ENCODE measurements at places on chromosomes 4 and X.

GRCh38 chrX:21975812-21976211 lies 35.3 kb downstream of the SMS start:
- DNase-seq = no peak

GRCh38 chr4:79358438-79358837 lies 32.6 kb upstream of the NAA11 start:
- DNase-seq = no peak

- DNase-seq = no peak
Observed at GRCh38 chr4:136395212-136395722, 1137.0 kb downstream of the PCDH18 start.

DNA sequence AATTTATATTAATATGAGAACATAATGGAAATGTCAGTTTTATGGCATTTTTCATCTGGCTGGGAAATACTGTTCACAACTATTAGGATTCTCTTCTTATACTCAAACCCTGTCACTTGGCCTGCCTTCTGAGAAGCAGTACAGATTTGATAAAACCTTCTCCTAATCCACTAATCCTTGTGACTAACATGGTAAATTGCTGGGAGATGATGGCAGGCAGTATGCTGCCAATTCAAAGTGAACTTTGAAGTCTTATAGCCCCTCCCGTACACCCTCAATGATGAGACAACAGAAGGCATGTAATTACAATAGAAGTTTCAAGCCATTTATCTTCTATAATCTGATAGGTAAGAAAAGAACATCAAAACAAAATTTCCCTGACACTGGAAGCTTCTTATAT lies 36.9 kb downstream of the PAQR3 start:
- no peak for DNase-seq

DNA sequence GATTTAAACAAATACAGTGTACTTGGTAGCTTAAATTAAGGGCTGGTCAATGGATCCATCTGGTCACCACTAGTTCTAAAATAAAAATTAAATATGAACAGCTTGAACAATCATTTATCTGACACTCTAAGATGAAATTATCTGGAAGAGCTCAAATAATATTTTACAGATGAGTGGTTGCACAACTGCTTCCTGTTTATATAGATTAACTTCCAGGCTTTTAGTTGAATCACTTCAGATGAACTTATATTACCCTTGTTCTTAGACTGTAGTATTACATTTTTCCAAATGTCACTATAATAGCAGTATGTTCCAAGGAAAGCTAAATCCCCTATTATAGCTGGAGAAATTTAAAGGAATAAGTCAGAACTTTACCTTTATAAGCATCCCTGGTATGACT lies 92.4 kb upstream of the SMIM10 start:
- DNase-seq = no peak

DNA sequence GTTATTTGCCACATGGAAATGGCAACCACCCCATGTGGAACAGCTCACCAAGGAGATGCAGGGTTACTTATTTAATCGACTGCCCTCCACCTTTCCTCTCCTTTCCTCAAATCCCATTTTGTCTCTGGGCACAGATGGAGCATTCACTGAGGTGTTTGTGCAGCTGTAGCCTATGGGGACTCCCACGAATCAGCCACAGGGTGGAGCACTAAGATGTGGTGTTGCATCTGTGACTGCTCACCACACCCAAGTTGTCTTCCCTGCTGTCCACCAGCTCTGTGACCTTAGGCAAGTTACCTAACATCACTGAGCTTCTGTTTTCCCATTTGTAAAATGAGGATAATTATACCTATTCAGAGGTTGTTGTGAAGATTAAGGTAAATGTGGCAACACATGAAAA lies 252.4 kb upstream of the CPEB2 start:
- no peak for DNase-seq

DNA sequence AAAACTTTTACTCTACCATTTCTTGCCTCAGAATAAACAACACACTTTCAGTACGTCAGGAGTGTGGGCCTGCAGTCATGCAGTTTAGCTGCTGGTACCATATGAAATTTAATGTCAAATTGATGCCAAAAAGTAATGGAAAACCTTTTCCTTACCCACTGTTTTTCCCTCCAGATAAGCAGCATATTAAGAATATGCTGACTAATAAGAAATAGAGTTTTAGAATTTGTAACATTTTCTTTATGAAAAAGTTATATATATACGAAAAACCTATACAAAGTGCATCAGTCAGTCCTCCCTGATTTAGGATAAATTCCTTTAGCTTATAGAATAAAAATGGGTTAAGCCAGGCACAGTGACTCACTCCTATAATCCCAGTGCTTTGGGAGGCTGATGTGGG lies 206.8 kb upstream of the PPARGC1A start:
- DNase-seq = no peak

GRCh38 chr4:82739287-82740190 lies 59.1 kb downstream of the SCD5 start:
- DNase-seq = no peak

GRCh38 chr4:183200453-183200852 lies 101.4 kb downstream of the WWC2 start:
- no peak for DNase-seq

DNA sequence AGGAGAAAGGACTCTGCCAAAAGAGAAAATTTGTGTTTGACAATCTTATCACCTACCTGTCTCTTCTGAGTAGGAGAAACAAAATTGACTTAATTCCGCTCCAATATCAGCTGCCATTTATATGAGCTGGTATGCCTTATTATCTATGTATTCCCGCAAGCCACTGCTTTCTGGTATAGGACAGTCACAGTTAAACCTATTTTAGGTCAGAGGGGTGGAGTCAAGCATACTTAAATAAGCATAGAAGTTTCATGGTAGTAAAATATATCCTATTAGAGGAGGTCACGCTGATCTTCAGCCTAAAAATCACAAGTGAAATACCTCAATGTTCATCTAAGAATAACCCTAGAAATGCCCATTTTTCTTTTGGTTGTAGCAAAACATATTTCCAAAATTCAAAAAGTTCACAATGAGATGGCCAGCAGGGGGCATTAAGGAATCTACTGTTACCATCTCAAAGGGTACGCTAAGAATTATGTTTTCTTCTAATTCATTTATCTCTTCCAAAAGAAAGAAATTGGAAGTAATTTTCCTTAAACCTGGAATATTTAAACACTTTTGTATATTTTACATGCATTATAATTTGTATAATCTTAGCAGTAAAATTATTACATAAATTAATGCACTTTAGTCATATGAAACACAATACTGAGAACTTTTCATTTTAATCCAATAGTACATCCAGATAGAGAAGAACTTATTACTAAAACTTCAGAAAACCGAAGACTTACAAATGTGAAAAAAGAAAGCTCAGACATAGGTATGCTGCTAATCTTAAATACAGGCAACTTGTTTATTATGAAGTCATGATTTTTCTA lies 10.5 kb downstream of the PPAT start:
- DNase-seq = no peak

DNA sequence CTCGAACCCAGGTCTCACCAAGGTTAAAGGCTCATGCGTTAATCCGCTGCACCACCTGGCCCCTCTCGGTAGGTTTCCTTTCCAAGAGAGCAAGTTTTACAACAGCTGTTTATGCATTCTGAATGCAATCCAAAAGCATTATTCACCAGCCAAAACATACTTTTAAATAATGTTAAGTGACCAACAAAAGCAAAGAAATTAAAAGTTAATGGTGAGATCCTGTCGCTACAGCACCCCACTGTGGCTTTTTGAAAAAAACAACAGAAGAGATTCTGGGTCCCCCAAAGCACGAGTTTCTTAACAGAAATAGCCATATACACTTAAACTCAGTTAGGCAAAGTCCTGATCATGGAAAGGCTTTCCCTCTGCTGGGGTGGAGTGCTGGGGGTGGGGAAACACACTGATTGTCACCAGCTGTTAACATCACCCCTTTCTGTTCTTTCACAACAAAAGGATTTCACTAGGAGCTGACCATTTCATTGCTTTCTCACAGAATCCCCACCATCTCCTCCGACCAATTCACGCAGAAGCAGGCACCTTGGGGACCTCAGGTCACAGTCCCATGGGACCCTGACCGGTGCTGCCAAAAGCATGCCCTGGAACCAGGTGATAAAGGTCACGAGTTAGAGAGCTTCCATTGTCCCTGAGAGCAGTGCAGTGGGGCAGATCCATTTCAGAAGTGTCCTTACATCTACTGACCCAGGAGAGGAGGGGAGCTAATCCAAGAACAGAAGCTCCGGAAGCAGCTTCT lies 51.2 kb downstream of the ZNF827 start:
- no peak for DNase-seq

GRCh38 chr4:127783955-127784770 lies 2.0 kb downstream of the HSPA4L start:
- no peak for DNase-seq

- no peak for DNase-seq
Observed at GRCh38 chrX:13994536-13995080, 35.1 kb downstream of the GEMIN8 start.

- no peak for DNase-seq
Observed at GRCh38 chrX:38452603-38453002, 100.2 kb downstream of the OTC start.

GRCh38 chrX:130746709-130747342 lies 156.2 kb downstream of the ENOX2 start:
- DNase-seq = no peak

DNA sequence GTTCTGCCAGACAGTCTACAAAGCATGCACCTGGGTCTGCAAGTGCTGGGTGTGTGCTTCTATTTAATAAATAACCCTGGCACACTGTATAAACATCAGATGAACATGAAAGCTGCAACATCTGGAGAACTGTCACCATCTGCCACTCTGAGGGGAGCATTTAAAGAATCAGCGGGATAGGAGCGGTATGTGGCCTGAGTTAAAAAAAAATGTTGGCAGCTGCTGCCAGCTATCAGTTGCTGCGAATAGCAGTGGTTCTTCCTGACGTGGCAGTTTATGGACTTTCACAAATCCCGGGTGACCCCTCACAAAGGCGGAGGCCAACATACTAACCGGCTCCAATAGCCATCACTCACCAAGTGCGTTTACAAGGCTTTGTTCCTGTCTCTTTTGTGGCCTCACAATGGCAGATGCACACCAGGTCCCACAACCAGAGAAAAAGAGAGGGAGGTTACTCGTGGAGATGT lies 95.1 kb downstream of the RASL11B start:
- DNase-seq = no peak

GRCh38 chr4:70725633-70726032 lies 3.9 kb downstream of the RUFY3 start:
- DNase-seq = no peak

- no peak for DNase-seq
Observed at GRCh38 chr4:74715706-74716435, 78.5 kb downstream of the BTC start.

DNA sequence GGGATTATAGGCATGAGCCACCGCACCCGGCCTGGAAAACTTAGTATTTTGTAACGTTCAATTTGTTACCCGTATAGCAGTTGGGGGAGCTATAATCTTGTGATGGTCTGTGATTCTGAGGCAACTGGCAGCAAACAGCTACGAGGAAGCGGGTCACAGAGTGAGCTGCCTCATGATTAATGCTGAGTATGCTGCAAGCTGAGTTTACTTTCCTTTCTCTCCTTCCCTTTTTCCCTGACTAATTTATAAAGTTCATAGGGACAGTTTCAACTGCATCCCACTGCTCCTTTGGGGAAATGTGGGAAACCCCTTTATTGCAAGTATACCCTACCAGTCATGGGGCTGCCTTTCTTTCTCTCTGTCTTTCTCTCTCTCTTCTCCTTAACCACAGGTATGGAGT lies 17.7 kb upstream of the ELOVL6 start:
- no peak for DNase-seq

GRCh38 chr4:124980276-124980752 lies 267.8 kb upstream of the ANKRD50 start:
- no peak for DNase-seq

DNA sequence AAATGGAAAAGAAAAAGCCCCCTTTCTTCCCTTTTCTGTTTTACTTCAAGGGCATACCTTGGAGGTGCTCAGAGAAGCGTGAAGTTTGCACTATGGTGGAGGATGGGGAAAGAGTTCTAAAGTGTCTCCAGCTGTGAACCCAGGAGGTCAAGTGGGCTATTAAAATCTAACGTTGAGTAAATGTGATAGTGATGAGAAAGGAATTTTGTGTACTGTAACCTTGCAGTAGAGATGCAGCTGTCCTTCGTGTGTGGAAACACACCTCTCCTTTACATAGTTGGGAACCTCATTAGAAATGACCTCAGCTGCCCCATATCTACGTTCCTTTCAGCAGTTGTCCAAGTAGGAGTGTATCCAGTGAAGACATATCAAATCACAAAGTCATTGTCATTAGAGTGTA lies 26.5 kb downstream of the ADH5 start:
- no peak for DNase-seq

DNA sequence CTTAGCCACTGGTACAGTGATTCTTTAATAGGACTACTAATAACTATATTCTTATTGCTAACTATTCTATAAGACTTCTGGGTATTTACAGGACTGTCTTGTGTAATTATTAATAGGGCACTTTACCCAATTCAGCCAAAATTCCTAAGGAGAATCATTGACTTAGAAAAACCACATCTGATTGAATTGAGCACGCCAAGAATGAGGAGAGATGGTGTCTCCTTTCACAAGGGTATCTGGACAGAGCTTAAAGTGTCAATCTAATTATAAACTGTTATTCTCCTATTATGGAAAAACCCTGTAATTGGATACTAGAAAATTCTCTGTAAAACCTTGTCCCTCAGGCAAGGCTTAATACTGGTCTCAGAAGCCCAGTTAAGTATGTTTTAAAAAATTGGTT lies 111.1 kb upstream of the TLL1 start:
- no peak for DNase-seq

GRCh38 chr4:98517218-98518021 lies 141.0 kb downstream of the TSPAN5 start:
- no peak for DNase-seq

- no peak for DNase-seq
Observed at GRCh38 chr4:138671606-138672084, 343.9 kb upstream of the NOCT start.

GRCh38 chr4:38455092-38455862 lies 208.7 kb upstream of the KLF3 start:
- DNase-seq = no peak

GRCh38 chr4:122625156-122625555 lies 4.3 kb upstream of the IL21 start:
- no peak for DNase-seq

DNA sequence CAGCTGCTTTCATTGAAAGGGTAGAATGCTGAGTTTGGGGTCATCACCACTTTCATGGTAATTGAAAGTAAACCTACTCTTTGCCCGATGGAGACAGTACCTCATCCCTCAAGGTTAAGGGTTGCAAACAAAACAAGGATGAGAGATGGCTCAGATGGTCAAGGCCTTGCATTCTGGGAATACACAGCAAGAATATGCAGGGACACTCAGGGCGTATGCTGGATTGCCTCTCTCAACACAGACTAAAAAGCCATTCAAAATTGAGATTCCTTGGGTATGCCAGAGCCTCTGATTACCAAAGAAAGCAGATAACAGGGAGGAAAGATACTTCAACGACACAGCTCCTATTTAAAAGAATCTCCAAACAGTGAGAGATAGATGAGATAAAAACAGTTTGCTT lies 310.4 kb downstream of the ARAP2 start:
- no peak for DNase-seq

DNA sequence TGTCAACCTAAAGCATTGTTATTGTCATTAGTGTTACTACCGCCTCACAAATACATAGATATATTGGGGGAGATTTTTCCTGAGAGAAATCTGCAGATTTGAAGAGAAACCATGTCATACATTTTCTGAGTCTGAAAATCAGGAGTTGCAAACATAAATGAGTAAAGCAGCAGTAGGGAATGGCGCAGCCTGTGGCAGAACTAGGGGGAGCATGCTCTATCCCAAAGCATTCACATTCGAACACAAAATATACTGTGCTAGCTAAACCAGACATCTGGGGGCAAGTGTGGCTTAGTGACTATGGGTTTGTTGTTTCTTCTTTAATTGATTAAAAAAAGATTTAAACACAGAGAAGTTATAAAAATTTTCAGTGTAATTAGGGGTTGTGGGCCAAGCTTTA lies 83.2 kb downstream of the CPE start:
- DNase-seq = no peak

Measured in activated CD4-positive, CD25-positive, alpha-beta regulatory T cell treated with anti-CD3 and anti-CD28 coated beads, Interleukin-2, amount 50 U/mL, for 16 hours (primary cell).